ENCODE measurements at places on chromosomes 12 and 14. TPM values are rescaled to one million over a fixed set of nuclear protein-coding genes. Genes with fewer than 3 reads are reported as not detected.

GRCh38 chr12:126551869-126552268 lies 1486.6 kb downstream of the AACS start:
- no peaks in the 10 kb centered on the region for H3K4me1 ChIP-seq
- no peak overlapping the region for H3K4me3 ChIP-seq
- H3K27me3 ChIP-seq, result no peaks in the 10 kb centered on the region
- H3K27ac ChIP-seq, result no peak overlapping the region

Gene AQP2
- total RNA-seq, result not detected

GRCh38 chr12:114864837-114865551 lies 181.0 kb upstream of the TBX3 start:
- H3K36me3 ChIP-seq, result no peaks in the 10 kb centered on the region
- H3K4me1 ChIP-seq, result no peaks in the 10 kb centered on the region
- no peak for DNase-seq
- H3K27ac ChIP-seq, result no peak overlapping the region
- H3K4me3 ChIP-seq, result no peak overlapping the region
- H3K27me3 ChIP-seq, result no peaks in the 10 kb centered on the region

DNA sequence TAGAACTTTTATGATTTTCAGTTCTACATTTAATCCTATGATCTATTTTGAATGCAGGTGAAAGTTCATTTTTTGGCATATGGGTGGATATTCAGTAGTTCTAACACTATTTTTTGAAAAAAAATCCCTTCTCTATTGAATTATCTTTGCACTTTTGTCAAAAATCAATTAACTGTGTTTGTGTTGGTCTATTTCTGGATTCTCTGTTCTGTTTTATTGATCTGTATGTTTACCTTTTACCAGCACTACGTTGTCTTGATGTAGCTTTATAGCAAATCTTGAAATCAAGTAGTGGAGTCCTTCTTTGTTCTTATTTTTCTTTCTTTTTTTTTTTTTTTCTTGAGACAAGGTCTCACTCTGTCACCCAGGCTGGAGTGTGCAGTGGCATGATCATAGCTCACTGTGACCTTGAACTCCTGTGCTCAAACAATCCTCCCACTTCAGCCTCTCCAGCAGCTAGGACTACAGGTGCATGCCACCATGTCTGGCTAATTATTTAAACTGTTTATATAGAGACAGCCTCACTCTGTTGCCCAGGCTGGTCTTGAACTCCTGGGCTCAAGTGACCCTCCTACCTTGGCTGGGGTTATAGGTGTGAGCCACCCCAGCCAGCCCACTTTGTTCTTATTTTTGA lies 31.9 kb downstream of the SLC39A9 start:
- no peak overlapping the region for H3K4me3 ChIP-seq
- peaks cover 6% of the 10 kb centered on the region for H3K36me3 ChIP-seq
- H3K4me1 ChIP-seq, result peaks cover 8% of the 10 kb centered on the region
- no peaks in the 10 kb centered on the region for H3K27me3 ChIP-seq
- no peak for DNase-seq

Gene PTPRR
- 39.1 TPM for total RNA-seq

- H3K27me3 ChIP-seq, result no peaks in the 10 kb centered on the region
- no peak overlapping the region for H3K27ac ChIP-seq
- peaks cover 4% of the 10 kb centered on the region for H3K36me3 ChIP-seq
- no peak overlapping the region for H3K4me3 ChIP-seq
Measured at GRCh38 chr14:34676516-34677211, 37.7 kb downstream of the CFL2 start.

- H3K36me3 ChIP-seq, result peaks cover 29% of the 10 kb centered on the region
- H3K4me3 ChIP-seq, result no peak overlapping the region
- no peaks in the 10 kb centered on the region for H3K27me3 ChIP-seq
- no peak overlapping the region for H3K27ac ChIP-seq
- H3K4me1 ChIP-seq, result peaks cover 8% of the 10 kb centered on the region
- no peak for DNase-seq
Measured at GRCh38 chr14:50106178-50106577, 10.2 kb downstream of the VCPKMT start.

- H3K27ac ChIP-seq, result no peak overlapping the region
- H3K36me3 ChIP-seq, result peaks cover 12% of the 10 kb centered on the region
- peaks cover 18% of the 10 kb centered on the region for H3K4me1 ChIP-seq
- no peaks in the 10 kb centered on the region for H3K27me3 ChIP-seq
- no peak overlapping the region for H3K4me3 ChIP-seq
- no peak for DNase-seq
Measured at GRCh38 chr12:86260183-86260582, 4.0 kb upstream of the MGAT4C start.

- H3K36me3 ChIP-seq, result peaks cover 15% of the 10 kb centered on the region
- H3K27ac ChIP-seq, result no peak overlapping the region
- H3K4me1 ChIP-seq, result peaks cover 18% of the 10 kb centered on the region
- no peak for DNase-seq
- no peaks in the 10 kb centered on the region for H3K27me3 ChIP-seq
Measured at GRCh38 chr12:111417290-111417689, 11.6 kb downstream of the SH2B3 start.

Gene RIN3
- 13.2 TPM for total RNA-seq

GRCh38 chr14:104805941-104806624 lies 5.2 kb downstream of the ZBTB42 start:
- no peak for DNase-seq
- no peaks in the 10 kb centered on the region for H3K27me3 ChIP-seq
- peaks cover 11% of the 10 kb centered on the region for H3K36me3 ChIP-seq
- H3K27ac ChIP-seq, result peak overlapping the region; percentile 73
- no peaks in the 10 kb centered on the region for H3K4me1 ChIP-seq

Gene GTF2H3
- total RNA-seq, result 66.5 TPM

- H3K36me3 ChIP-seq, result peaks cover 15% of the 10 kb centered on the region
- no peak for DNase-seq
- no peak overlapping the region for H3K27ac ChIP-seq
- peaks cover 25% of the 10 kb centered on the region for H3K4me1 ChIP-seq
- no peaks in the 10 kb centered on the region for H3K27me3 ChIP-seq
- no peak overlapping the region for H3K4me3 ChIP-seq
Measured at GRCh38 chr12:57419495-57419894, 11.3 kb downstream of the R3HDM2 start.

DNA sequence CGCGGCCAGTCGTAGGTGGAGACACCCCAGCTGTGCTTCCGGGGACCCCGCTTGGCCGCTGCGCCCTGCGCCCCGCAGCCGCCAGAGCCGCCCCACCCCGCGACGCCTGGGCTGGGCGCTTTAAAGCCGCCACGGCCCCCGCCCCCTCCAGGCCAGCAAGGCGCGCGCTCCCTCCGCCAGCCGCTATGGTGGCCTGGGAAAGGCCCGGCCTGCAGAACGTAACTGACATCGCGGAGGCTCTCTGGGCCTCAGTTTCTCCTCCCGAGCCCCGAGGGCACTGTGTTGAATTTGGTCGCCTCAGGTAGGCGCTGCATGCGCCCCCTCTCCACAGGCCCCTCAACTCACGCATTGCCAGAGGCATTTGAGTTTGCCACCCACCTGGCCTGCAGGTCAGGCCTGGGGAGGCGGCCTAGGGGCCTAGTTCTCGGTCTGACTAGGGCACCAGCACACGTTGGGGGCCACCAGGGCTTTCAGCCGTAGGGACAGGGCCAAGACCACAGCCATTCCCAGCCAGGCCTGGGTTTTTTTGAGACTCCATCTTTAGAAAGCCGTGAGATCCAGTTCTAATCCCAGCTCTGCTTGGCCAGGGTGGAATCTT lies at the start of gene NGB:
TSS of gene NGB (minus strand) at position 94 of the 598 bp plus-strand sequence. CDS start 269 bp downstream, outside the sequence.
- no peaks in the 10 kb centered on the region for H3K4me1 ChIP-seq
- peaks cover 51% of the 10 kb centered on the region for H3K27me3 ChIP-seq
- H3K27ac ChIP-seq, result no peak within 1 kb of the TSS
- DNase-seq, result no peak

DNA sequence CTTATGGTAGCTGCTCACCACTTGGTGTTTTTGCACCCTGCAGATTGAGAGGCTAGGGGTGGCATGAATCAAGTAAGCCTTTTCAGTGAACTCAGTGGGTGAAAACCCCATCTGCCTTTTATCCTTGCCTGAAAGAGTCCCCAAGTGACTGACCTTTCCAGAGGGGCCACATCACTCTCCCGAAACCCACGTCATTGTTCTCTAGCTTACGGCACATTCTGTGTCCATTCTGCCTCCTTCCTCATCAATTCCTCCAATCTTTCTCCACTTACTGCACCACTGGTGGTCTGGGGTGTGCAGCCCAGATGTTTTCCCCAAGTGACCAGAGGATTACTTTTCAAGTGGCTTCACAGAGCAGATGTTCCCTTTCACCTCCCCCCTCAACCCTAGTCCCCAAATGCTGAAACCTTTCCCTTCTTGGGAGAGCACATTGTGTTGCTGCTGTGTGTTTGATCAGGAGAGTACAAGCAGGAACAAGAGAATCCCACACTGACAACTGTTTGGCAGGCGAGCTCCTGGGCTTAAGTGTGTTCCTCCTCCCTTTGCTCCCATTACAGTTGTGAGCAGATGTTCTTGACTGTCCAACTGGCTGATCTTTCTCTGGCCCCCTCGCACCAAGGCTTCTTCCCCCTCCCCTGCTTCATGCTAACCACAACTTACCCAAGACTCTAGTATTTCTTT lies 138.0 kb upstream of the IGF1 start:
- no peak for DNase-seq
- no peaks in the 10 kb centered on the region for H3K36me3 ChIP-seq
- no peaks in the 10 kb centered on the region for H3K4me1 ChIP-seq
- no peaks in the 10 kb centered on the region for H3K27me3 ChIP-seq
- no peak overlapping the region for H3K4me3 ChIP-seq

GRCh38 chr12:110282956-110283817 lies 2.1 kb downstream of the ATP2A2 start:
- no peaks in the 10 kb centered on the region for H3K27me3 ChIP-seq
- peak overlapping the region; percentile 90 for H3K4me3 ChIP-seq
- peaks cover 29% of the 10 kb centered on the region for H3K4me1 ChIP-seq
- peaks cover 86% of the 10 kb centered on the region for H3K36me3 ChIP-seq
